ENCODE measurements at places on chromosomes 6 and 20.

GRCh38 chr20:24480509-24480908, 11.1 kb downstream of the SYNDIG1 start:
- DNase-seq: no peak

DNA sequence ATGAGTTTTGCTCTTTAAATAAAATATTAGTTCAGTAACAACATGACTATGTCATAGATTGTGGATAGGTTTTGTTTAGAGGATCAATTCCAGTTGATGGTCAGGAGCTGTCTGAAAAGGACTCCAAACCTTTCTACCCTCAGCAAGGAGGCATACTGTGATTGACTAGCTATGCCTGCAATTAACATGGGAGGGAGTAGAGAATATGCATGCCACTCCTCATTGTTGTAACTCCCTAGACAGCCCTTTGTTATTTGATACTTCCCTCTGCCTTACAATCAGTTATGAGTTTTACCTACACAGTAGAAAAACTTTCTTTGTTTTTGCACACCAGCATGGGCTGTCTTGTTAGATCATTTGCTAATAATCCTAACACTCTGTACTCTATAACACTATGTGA, 1418.5 kb downstream of the KHDRBS2 start:
- no peak for DNase-seq

DNA sequence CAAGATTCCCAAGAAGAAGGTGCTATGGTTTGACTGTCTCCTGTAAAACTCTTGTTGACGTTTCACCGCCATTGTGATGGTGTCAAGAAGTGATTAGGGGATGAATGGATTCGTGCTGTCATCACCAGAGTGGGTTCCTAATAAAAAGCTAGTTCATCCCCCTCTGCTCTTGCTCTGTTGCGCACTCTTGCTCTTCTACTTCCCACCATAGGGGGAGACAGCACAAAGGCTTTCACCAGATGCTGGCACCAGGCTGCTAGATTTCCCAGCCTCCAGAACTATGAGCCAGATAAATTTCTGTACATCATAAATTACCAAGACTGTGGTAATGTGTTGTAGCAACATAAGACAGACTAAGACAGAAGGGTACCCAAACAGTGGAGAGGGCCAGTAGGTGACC, 21.6 kb upstream of the CCDC28A start:
- DNase-seq: no peak

DNA sequence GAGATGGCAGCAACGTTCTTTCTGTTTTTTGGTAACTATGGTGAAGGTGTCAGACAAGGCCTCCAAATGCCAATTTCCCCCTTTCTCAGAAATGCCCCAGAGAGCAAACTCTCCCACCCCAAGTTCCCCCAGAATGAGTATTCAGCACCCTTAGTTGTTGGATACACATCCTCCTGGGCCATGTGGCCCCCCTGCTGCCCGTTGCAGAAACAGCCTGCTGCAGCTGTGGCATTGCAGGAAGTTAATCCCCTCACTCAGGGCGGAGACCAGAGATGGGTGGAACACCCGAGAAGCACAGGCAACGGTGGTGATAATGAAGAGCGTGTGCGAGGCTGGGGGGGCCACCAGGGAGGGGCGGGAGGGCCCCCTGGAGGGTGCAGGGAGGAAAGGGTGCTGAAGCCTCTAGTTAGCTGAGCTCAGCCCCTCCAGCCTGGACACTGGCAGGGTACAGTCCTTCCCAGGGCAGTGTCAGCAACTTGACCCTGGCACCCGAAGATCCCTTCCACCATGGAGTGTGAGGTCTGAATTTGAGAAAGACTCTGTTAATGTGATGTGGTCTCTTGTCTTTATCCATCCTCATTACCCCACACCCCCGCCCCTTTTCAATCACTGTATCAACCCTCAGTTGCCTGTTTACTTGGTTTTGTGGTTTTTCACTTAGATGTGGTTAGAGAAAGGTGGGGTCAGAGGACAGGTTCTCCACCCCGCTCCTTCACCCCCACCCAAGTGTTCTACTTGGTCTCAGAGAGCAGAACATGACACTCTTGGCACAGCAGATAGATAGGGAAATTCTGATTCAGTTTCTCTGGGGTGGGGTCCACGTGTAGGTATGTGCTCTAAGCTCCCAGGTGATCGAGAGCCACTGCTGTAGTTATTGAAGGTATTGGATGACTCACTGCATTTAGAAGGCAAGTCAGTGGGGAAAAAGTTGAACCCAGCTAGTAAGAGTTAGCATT, 208.8 kb upstream of the SUPT3H start:
- DNase-seq: no peak

- peak; percentile 85 for DNase-seq
These were observed 95.5 kb upstream of the SCGN start for GRCh38 chr6:25556516-25556915.

DNA sequence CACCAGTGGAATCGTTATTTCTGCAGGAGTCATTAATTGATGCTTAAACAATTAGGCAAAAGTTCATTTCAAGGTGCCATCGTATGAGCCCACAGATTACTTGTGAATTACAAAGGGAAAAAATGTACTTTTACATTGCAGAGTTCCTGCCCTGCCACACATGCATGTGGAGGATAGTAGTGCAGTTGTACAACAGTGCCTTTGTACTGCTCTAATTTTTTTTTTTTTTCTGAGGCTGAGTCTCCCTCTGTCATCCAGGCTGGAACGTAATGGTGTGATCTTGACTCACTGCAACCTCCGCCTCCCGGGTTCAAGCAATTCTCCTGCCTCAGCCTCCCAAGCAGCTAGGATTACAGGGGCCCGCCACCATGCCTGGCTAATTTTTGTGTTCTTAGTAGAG, 26.0 kb upstream of the SYNJ2 start:
- DNase-seq: no peak

GRCh38 chr6:40910260-40910893, 128.6 kb downstream of the UNC5CL start:
- DNase-seq: no peak

DNA sequence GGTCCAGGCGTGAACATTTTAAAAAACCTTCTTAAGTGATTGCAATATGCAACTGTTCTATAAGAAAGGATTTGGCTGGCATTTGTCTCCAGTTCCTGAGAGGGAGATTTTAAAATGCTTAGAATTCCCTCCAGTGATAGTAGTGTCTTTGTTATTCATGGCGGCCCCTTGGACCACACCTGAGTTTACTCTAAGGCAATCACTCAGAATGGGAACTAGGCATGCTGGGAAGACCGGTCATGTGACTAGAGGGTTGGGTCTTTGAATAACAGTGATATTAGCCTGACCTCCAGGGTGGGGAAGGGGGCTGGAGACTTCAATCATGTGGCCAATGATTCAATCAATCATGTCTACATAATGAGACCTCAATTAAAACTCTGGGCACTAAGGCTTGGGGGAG, 50.7 kb upstream of the UTRN start:
- DNase-seq: no peak

DNA sequence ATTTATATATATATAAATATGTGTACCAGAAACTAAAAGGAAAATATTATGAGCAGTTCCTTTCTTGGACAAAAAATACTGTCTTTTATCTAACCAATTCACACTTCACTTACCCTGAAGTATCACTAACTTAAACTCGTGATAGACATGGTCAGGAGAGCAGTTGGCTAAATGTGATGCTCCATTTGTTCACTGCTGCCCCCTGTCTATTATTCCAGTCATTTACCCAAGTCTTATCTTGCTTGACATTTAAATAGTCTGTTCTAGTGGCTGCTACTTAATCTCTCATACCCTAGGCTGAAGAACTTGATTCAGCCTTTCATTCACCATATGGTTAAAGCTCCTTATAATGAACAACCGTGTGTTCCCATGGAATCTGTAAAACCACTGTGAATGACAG, 789.6 kb upstream of the EYS start:
- DNase-seq: peak; percentile 1

GRCh38 chr6:8382434-8382833, 52.9 kb downstream of the SLC35B3 start:
- DNase-seq: no peak

- DNase-seq: no peak
These were observed 37.8 kb downstream of the PPP1R16B start for GRCh38 chr20:38843346-38843745.

DNA sequence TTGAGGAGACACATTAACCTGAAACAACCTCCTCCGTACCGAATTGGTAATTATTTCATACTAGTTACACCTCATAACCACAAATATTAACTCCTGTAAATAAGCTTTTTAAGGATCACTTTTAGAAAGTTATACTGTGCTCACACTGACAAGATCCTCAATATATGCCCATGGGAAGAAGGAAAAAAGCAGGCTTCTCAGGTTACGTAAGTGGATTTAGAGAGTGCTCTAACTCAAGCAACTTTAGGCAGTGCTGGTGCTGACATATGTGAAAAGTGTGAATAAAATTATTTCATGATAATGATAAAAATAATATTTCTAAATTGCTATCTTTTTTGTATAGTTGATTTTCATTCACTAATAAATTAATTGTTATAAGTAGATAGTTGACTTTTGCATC, 76.1 kb downstream of the PRKN start:
- peak; percentile 33 for DNase-seq

- DNase-seq: peak; percentile 38
These were observed 368.2 kb upstream of the SULF2 start for GRCh38 chr20:48153523-48153922.

DNA sequence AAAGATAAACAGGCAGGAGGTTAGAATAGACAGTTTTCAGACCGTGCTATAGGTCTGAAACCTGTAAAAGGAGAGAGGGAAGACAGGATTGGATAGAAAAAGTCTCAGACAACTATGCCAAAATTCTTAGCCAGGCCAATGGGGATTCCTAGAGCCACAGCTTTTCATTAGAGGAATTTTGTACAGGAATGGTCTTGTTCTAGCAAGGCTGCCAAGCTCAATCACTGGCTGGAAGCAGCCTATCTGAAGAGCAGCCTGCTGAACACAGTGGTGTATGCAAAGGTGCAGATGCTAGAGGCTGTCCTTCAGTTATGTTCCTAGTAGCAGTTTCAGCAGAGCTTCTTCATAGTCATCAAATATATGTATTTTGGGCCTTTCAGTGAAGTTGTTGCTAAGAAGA, 313.1 kb downstream of the GRIK2 start:
- no peak for DNase-seq

DNA sequence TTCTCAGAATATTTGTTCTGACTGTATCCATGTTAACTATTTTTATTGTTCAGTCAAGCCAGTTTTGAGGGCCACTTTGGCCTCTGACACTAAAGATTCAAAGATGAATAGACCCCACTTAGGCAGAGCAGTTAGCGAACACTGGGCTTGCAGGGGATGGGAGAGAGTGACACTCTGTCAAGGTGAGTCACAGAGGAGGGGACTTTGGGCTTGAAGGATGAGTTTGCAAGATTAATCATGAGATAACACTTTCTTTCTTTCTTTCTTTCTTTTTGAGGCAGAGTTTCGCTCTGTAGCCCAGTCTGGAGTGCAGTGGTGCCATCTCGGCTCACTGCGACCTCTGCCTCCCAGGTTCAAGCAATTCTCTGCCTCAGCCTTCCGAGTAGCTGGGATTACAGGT, 46.4 kb downstream of the SPATA2 start:
- no peak for DNase-seq

DNA sequence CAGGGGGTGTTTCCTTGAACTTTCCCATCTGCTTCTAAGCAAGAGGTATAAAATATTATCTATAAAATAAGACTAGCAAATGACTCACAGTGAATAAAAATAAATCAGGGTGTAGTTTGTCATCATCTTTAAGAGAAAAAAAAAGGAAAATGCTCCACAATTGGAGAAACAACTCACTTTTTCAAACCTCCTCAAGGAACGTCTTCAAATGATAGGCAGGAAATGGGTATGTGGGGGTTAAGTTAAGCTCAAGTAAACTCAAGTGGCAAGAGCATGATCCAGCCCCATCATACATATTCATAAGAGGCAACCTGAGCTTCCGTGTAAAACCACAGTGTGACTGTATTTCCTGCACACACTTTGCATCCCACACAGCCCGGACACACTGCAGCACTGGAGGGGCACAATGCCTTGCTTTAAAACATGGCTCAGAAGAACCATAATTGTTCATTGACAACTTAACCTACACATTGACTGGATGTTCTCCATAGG, 58.5 kb upstream of the CEP85L start:
- DNase-seq: peak; percentile 58

DNA sequence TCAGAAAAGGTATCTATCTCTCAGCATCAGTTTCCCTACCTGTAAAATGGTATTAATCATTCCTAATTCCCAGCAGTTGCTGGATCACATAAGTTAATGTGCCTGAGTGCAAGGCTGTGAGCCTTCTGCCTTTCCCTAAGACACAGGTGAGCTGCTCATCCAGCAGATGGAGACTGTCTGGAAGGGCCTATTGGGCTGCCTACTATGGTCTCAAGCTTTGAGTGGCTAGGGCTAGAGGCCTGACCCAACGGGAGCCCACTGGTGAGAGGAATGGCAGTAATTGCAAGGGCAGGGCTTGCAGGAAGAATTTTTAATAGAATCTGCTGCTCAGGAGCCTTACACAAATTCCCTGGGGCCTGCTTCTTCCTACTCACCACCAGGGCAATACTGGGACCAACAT, 4.3 kb downstream of the KHDC1 start:
- DNase-seq: no peak

GRCh38 chr6:56250266-56250665, 2.9 kb upstream of the COL21A1 start:
- peak; percentile 30 for DNase-seq

DNA sequence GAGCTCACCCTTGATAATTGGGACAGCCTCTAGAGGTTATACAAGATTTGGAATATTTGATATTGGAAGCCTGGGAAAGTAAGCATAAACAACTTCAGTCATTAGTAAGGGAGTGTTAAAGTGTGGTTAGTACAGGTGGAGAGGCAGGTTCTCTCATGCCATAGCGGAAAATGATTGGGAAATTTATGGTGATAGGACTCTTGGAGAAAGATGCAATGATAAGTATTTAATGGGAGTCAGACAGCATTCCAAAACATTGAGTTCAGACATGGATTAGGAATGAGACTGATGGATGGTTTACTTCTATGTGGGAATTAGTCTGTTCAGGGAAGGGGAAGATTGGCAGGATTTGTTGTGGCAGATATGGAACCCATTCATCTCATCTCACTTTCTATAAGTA, 152.7 kb downstream of the MCHR2 start:
- no peak for DNase-seq

DNA sequence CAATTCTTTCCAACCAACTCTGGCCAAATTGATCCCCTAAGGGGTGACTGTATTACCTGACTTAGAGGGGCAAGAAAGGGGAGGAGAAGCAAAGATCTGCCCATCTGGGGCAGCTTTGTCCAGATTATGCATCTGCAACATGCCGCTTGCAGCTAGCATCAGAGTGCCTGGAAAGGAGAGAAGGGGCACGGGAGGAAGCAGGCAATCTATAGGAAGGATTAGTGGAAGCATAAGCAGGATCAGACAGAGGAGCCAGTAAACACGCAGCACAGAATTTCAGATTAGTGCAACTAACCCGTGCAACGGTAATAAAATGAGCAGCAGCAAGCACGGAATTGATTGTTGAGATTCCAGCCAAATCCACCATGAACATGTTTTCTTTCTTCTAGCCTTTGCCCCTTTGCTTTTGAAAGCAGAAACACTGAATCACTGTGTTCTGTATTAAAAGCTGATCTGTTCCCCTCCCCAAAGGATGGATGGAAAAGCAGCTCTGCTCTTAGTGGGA, 643.6 kb upstream of the CHD6 start:
- no peak for DNase-seq

Measured in cardiac muscle cell (in vitro differentiated cells and primary cell).